Substantia nigra (tissue), 51 donors: ENCODE measurements at places on chromosomes 12 and 14.

DNA sequence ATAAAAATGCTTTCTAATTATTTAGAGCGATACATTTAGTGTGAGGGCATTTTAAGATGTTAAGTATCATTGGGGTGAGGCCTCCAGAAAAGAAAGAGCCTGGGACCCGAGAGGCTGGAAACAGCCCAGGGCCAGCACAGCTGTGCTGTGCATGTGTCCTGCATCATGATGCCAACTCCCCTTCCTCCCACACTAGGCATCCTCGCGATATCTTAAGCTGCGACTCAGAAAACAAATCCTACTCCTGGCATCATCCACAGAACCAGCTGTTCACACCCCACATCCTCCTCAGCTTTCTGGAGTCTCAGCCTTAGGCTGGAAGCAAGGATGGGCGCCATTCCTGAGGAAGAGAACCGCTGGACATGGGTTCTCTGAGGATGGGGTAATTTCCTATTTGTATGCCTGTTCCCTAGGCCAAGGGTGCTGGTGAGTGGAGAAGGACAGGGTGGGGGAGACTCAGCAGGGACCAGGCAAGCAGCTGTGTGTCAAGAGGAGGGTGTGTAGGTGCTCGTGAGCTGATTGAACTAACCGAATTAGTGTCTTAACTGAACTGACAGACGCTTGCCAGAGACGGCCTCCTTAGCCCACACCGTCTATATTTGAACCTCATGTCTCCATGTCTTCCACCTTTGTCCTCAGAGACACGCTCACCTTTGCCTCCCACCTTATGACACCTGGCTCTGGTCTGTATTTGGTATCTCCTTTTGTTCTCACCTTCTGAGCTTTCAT lies 15.6 kb upstream of the MCRS1 start:
- peak; percentile 22 for DNase-seq

DNA sequence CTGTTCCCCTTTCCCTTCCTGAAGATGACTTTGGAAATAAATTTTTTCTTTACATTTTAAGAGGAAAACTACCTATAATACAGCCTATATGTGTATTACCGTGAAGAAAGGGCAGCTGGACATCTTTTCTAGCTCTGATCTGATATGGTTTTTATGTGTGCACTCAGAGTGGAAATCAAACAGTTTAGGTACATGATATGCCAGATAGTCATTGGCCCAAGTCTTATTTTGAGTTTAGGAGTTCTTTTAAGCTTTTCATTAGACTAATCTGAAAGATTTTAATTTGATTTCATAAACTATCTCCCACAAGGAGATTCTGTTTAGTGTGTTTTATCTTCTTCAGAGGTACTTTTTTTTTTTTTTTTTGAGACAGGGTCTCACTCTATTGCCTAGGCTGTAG lies 48.8 kb downstream of the KIAA0586 start:
- DNase-seq = no peak

DNA sequence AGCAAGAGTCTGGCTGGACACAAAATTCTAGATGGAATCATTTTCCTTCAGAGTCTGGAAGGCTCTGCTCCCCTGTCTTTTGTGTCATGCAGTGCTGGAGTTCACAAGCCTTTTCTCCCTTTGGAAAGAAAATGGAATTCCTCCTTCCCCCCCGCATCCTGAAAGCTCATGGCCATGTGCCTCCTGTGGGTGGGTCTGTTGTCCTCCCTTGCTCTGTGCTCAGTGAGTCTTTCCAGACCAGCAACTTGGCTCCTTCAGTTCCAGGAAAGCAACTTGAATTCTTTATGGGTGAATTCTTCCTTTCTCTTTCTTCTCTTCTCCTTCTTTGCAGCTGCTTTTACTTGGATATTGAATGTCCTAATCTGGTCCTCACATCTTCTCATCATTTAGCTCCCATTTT lies 70.2 kb downstream of the TUNAR start:
- DNase-seq = no peak

DNA sequence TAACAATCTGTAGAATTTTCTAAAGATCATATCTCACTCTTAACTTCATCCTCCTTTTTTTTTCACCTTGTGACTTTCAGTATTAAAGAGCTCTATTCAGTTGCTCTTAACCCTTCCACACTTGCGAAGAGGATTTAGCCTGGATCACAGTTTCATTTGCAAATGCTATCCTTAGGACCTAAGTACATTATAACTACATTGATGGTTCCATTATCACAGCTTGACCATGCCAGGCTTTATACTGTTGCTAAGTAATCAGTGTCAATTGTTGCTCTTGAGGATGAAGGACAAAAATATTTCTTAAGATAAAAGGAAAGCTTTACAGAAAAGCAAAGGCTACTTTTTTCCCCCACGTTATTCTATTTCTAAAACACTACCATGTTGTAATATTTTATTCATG lies 122.2 kb downstream of the PDZRN4 start:
- DNase-seq = no peak

DNA sequence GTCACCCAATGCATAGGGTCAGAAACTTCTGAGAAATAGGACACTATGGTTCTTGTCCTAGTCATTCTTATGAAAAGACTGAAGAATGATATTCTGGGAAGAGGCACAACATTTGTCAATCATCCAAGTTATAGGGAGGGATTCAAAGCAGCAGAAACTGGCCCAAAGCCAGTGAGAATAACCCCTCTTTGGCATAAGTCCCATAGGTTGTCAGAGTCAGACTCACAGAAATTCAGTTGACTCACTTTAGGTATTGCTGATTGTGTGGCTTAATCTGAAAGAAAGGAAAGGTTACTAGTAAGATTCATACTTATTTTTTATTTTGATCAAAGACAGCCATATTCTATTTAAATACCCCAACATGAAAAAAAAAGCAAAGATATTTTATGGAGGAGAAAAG lies 151.0 kb downstream of the SRGAP1 start:
- DNase-seq = no peak

DNA sequence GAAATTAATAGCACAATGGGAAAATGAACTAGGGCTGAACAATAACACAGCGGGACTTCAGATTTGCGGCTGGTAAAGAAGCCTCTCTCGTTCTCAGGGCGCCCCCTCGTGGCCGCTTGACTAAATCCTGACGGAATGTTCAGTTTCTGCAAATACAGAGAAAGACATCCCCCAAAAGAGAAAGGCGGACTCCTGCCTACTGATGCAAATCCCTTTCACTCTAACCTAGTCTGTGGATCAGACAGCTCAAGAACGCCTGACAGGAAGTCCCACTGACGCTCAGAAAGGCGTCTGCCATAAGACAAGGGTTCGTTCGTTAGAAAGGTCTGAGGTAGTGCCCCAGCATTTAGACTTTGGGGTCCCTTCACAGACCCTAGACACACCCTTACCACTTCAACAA lies 2.5 kb downstream of the NUAK1 start:
- DNase-seq = peak; percentile 62

GRCh38 chr12:7092229-7092985 lies at the start of gene C1R:
C1R (minus strand) TSS chr12:7092445; CDS start chr12:7092388, 57 bp downstream.
- peak; percentile 40 for DNase-seq

DNA sequence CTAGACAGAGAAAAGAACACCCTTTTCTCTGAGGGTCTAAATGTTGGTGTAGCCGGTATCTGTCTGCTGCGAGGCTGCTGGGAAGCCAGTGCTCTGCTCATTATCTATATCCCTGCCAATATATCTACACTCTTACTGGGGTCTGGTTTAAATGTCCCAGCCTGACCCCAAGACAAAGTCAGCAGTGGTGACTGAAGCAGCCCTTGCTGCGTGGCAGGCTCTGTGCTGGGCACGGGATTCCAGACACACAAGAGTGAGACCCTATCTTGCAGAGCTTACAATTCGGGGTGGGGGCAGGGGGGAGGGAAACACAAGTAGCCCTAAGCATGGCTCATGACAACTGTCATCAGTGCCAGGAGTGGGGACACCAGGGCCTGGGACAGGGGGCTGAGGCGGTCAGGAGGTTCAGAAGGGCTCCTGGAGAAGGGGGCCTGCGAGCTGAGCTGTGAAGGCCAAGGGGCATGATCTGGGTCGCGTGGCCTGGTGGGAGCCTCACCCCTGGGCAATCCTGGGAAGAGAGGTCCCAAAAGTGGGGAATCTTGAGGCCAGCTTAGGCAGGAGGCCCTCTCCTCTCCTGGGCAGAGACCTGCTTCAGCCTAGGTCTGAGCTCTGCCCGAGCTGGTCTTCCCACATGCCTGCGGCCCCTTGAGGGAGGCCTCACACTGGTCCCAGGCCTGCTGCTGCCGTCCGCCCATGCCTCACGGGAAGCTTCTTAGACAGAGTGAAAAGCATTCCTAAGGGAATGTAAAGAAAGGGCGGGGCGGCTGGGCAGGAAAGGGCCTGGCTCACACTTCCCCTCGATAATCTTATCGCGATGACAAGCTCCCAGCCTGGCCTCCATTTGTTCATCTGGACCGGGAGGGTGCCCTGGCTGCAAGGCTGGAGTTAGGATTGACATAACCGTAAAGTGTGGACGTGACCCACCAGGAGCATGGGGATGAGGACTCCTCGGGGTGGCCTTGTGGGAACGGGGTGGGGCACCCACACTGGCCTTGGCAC lies 7.3 kb upstream of the RCOR1 start:
- DNase-seq = no peak

DNA sequence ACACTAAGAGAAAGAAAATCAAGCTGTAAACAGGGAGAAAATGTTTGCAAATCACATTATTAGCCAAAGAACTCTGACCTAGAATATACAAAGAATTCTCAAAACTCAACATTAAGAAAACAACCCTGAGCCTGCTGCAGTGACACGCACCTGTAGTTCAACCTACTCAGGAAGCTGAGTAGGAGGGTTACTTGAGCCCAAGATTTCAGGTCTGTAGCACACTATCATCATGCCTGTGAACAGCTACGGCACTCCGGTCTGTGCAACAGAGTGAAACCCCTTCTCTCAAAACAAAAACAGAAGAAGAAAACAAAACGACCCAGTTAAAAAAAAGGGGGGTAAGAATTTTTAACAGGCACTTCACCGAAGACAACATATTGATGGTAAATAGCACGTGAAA lies 20.8 kb downstream of the SAV1 start:
- DNase-seq = no peak

DNA sequence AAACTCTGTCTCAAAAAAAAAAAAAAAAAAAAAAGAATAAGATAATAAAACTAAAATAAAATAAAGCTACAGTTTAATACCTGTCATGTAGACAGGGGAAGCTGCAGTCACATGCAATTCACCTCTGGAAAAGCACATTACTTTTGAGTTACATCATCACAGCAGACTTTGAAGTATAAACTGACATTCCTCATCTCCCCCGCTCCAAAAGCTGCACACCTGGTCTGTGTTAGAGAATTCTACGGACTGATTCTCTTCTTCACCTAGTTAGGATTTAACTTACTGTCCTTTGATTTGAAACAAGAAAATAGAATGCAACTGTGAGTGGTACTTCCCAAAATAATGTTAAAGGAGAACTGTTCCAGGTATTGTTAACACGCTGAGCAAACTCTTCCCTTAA lies 25.1 kb downstream of the SPPL3 start:
- DNase-seq = no peak

DNA sequence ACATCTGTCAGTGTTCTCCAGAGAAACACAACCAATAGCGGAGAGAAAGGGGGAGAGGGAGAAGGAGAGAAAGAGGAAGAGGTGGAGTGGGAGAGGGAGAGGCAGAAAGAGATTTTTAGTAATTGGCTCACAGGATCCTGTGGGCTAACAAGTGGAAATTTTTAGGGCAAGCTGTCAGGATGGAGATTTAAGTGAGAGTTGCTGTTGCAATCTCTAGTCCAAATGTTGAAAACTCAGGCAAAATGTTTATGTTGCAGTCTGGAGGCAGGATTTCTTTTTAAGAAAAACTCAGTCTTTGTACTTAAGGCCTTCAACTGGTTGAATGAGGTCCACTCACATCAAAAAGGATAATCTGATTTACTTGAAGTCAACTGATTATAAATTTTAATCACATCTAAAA lies 12.5 kb upstream of the GLIPR1L2 start:
- DNase-seq = no peak

DNA sequence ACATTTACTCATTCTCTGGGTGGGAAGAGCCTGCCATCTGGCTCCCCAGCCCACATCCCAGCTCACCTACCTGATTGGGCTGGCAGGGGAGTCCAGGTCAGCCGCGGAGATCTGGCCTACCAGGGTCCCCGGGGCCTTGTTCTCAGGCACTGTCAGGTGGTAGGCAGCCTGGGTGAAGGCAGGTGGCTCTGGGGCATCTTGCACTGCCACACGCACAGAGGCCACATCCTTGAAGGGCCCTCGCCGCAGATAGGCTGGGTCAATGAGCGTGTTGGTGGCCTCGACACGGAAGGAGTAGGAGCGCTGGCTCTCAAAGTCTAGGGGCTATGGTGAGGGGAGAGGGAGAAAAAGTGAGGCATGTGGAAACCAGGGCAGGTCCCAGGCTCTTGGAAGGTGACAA lies 3.9 kb downstream of the CDH24 start:
- no peak for DNase-seq

DNA sequence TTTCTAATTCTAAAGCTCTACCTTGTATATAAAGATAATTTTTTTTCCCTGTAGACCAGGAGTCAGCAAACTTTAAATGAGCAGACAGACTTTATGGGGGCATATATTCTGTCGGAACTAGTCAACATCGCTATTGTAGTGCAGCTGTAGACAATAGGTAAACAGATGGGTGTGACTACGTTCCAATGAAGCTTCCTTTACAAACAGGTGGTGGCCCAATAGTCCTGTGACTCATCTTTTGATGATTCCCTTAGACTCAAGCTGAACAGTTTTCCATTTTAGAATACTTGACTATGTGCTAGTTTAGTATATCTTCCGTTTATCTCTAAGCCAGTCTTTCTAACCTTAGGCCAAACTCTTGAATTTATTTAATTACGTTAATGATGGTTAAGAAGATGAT lies 16.3 kb downstream of the MUCL1 start:
- no peak for DNase-seq

DNA sequence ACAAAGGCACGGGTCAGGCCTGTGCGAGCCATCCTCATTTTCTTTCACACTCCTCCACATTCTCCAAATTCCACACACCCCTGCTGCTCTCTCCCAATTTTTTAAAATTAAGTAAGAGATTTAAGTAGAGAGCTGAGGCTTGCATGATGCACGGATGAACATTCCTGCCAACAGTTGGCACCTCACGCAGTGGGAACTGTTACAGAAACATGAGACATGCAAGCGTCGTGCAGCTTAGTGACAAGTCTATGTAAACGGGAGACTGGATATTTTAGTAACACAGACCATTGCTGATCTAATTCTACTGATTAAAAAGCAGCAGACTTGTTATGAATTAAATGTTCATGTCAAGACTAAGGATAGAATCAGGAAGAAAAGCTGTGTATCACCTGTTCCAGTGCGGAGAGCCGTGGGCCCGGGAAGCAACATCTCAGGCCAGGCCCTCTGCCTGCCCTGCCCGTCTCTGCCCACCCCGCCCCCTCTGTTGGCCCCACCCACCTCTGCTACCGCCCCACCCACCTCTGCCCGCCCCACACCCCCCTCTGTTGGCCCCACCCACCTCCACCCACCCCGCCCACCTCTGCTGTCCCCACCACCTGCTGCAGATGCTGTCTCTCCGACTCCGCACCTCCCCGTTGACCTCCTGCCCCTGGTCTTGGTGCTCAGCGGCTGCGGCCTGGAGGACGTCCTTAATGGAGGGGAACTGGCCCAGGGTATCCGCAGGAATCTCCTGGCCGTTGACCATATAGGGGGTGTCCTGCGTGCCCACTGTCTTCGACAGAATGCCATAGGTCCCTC lies 21.2 kb downstream of the GOLGA3 start:
- no peak for DNase-seq

- no peak for DNase-seq
Measured at GRCh38 chr14:93028724-93029076, 87.0 kb downstream of the ITPK1 start.

- no peak for DNase-seq
Measured at GRCh38 chr12:84243686-84244085, 668.9 kb downstream of the SLC6A15 start.
